ENCODE measurements at places on chromosomes 16 and 17.

DNA sequence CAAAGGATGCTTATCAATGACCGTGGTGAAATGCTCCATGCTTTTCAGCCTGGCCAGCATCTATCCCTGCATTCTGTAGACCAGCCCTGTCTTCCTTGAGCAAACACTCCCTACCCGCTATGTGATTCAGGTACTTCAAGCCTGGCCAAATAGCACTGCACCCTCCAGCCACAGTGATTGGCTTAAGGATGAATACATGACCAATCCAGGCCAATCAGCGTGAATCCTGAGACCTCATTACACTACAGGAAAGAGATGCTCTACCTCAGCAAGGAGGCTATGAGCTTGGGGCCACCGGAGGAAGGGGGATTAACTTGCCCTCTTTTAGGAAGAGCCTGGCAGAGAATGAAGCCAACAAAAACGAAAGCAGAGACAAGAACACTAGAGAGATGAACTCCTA is 162.5 kb downstream of the ZNF423 start:
- DNase-seq: no peak

GRCh38 chr16:82149536-82149935 is 20.5 kb downstream of the MPHOSPH6 start:
- no peak for DNase-seq

GRCh38 chr17:50719924-50720794 is 756 bp downstream of the LUC7L3 start:
- no peak for DNase-seq

- no peak for DNase-seq
Measured at GRCh38 chr17:14432079-14432478, 131.2 kb downstream of the HS3ST3B1 start.

All from activated T-cell treated with anti-CD3 and anti-CD28 coated beads, Interleukin-2, amount 50 U/mL, for 48 hours (primary cell).